ENCODE measurements at places on chromosomes 3 and 15.

- DNase-seq, result no peak
These were observed 309.1 kb downstream of the KCNH8 start for GRCh38 chr3:19457449-19457848.

- no peak for DNase-seq
These were observed 276.3 kb upstream of the ARRDC4 start for GRCh38 chr15:97684249-97684648.

DNA sequence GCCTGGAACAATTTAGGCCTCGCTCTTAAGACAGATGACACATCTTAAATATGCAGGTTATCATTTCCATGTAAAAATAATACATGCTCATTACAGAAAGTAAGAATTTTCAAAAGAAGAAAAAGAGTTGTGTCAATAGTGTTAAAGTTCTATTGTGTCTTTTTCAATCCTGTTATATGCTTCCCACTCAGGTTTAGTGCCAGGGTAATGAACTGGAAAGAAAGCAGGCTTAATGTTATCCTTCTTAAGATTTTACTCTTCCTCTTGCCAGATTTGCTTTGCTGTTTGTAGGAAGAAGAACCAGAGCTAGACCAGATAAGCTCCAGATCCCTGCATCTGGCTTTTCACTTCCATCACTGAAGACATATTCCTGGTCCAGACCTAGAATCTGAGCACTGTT is 128.6 kb downstream of the TPRG1 start:
- DNase-seq, result no peak

DNA sequence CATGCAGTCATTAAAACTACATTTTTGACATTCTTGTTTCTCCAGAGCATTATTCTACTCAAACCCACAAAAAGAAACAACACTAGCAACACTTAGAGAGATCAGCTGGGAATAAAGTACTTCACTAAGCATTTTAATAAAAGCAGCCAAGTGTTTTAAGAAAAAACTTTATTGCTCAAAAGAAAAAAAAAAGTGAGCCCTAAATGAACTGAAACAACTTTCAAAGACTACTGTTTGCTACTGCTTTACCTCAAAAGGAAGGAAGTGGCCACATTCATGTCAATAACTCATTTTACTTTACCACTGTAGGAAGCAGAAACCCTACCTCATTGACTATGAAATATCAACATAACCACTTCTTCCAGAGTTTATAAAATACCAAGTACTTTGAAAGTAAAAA is 91.3 kb downstream of the UACA start:
- no peak for DNase-seq

GRCh38 chr15:57595011-57595866 is 3.5 kb downstream of the MYZAP start:
- no peak for DNase-seq

DNA sequence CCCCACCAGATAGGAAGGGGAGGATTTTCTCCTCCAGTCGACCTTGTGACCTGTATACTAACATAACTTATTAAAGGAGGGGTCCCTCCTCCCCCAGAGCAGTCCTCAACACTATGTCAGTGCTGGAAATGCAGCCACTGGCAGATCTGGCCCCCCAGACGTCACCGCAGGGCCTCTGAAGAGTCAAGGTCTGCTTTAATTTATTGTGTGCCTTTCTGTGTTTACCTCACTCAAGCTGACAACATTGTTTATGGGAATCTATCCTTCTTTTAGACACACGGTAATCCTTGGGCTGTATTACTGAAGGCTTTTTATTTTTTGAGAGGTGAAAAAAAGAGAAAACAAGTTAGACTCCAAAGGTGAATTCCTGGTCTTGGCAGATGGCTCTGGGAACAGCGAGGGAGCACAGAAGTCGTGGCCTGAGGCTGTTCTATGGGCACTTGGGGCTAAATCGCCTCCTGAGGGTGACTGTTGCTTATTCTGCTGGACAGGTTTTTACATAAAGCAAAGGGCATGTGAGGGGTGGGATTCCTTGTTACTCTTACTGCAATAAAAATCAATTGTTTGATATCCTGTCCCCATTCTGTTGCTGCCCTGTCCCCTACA is 13.5 kb upstream of the NR2C2 start:
- DNase-seq, result no peak

DNA sequence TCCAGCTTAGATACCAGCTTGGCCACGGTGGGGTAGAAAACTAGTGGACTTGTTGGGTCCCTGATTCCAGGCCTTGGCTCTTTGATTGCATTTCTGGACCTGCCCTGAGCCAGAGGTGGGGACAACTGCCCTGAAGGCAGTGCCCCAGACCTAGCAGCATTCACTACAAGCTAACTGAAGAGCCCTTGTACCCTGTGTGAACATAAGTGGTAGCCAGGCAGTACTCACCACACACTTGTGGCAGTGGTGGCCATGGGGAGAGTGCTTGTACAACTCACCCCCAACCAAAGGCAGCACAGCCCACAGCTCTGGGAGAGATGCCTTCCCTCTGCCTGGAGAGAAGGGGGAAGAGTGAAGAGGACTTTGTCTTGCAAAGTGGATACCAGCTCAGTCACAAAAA is 177.3 kb upstream of the NAALADL2 start:
- DNase-seq, result no peak

GRCh38 chr15:50653156-50653743 is 33.3 kb downstream of the TRPM7 start:
- no peak for DNase-seq

GRCh38 chr15:45429941-45430792 is 51.8 kb upstream of the GATM start:
- no peak for DNase-seq

GRCh38 chr15:40104296-40104864 is 4.3 kb downstream of the BMF start:
- no peak for DNase-seq

- DNase-seq, result peak; percentile 10
These were observed 142.6 kb upstream of the CFAP20DC start for GRCh38 chr3:59192473-59192872.

DNA sequence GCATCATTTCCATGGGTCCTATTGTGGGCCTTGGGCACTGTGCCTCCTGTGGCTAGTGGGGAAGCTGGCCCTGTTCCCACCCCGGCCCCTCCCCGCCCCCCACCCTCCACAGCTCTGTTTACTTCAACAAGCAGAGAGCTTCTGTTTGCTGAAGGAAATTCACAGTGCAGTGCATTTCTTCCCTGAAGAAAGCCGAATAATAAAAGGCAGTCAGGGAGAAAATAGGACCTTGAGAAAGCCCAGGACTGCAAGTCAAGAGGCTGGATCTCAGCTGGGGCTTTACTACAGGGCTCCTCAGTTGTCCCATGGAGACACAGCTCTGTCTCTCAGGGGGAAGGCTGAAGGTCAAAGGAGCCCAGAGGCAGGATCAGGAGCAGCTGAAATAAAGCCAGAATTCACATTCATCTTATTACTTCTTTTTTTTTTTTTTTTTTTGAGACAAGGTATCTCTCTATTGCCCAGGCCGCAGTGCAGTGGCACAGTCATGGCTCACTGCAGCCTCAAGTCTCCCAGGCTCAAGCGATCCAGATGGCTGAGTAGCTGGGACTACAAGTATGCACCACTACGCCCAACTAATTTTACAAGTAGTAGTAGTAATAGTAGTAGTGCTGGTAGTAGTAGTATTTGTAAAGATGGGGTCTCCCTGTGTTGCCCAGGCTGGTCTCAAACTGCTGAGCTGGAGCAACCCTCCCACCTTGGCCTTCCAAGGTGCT is 33.0 kb upstream of the LACTB start:
- DNase-seq, result no peak

- DNase-seq, result no peak
These were observed 56.1 kb upstream of the PIAS1 start for GRCh38 chr15:67997996-67998395.
